H9 (cell line): ENCODE measurements at places on chromosomes 1 and 21.

- no peak for DNase-seq
Measured at GRCh38 chr1:220151454-220151853, 57.5 kb downstream of the IARS2 start.

GRCh38 chr1:7679159-7679872, 91.8 kb upstream of the VAMP3 start:
- DNase-seq = no peak

GRCh38 chr1:96025062-96025461, 696.5 kb upstream of the PTBP2 start:
- no peak for DNase-seq

- no peak for DNase-seq
Measured at GRCh38 chr1:184408580-184408979, 21.8 kb downstream of the C1orf21 start.

GRCh38 chr21:37263827-37264600, 3.1 kb downstream of the VPS26C start:
- DNase-seq = no peak

DNA sequence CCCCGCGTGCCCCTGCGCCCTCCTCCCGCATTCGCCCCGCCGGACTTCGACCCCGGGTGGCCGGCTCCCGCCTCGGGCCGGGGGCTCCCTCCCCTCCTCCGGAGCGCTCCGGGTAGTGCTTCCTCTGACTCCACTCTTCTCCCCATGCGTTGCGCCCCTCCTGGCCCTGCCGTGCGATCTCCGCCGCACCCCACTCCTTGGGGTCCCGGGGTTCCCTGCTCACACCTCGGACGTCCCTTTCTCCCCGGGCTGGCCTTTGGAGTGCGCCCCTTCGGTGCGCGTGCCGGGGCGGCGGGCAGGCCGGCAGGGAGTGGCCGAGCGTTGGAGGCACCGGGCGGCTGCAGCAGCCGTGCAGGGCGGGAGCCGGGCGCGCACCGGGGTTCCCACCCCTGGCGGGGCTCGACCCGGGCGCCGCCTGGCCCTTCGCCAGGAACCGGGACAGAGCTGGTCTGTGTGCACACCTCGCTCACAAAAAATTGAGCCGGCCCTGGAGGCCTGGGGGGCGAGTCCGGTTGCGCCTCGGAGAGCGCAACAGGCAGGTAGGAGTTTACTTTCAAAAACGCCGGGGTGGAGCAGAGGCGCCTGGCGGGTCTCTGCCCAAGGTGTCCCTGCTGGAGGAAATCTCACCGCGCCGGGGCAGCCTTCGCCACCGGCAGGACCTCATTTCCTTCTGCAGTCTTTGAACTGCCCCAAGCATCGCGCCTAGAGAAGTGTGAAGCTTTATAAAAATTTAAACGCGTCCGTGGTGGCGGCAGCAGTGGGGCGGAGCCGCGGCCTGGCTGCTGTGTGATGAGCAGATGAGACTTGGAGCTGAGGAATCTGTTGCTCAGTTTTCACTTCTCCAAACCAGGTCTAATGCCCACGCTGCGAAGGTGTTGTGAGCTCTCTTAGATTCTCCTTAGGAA, 650 bp downstream of the VANGL1 start:
- DNase-seq = peak; percentile 44

- DNase-seq = no peak
Measured at GRCh38 chr1:185821612-185822385, 87.6 kb downstream of the HMCN1 start.

DNA sequence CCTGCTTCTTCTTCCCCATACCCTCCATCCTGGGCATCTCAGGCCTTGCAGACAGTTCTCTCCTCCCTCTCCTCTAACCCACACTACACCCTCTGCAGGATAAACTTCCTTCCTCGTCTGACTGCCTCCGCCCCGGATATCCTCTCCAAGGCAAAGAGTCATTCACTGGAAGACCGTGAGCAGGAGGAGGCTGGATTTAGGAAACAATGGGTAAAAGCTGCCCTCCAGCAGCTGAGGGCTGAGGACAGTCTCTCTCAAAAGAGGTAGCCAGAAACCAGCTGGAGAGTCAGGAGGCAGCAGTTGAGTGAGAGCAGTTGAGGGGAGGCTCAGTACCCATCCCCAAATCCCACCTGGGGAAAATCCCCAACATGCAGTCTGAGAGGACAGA, 1.4 kb downstream of the CSRP1 start:
- peak; percentile 49 for DNase-seq

DNA sequence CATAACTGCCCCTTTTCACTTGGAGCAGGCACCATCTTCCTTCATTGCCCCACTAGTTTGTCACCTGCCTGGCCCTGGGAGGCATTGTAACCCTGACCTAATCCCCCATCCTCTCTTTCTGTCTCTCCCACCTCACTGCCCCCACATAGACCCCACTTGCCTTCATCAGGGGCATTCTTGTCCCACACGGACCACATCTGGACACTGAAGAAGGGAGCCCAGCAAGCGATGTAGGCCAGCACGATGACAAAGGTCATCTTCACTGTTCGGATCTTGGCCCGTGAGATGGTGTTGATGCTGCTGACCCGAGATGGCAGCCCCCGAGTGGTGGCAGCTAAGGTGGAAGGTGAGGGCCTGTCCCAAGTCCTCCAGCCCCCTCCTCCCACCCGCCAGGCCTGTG, 1.4 kb downstream of the AVPR1B start:
- no peak for DNase-seq

DNA sequence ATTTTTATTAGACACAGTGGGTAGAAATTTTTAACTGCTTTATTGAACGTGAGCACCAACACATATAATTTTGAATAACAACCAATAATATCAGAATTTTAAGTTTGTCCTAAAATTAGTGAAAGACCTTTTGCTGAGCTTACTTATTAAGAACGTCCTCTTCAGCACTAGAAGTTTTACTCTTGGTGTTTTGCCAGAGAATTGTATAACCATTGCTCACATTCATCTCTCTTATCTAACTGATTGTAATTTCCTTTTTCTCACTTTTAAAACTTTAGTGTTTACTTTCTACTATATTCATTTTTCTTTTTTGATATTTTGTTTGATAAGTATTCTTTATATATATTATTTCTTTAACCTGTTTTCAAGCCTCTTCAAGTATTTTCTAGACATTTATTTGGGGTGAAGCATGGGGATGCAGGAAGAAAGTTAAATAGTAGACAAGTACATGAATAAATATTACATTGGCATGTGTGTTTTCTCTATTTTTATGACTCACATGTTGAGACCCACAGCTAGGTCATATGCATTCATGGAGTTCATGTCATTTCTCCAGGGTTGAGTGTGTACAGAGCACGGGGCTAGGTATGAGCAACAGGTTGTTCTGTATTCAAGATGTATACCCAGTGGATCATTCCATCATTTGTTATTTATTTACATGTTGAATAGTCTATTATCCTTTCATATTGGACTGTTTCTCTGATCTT, 90.6 kb downstream of the ATP6V1G3 start:
- DNase-seq = no peak

- no peak for DNase-seq
Measured at GRCh38 chr1:35377555-35377954, 109.0 kb downstream of the ZMYM4 start.

DNA sequence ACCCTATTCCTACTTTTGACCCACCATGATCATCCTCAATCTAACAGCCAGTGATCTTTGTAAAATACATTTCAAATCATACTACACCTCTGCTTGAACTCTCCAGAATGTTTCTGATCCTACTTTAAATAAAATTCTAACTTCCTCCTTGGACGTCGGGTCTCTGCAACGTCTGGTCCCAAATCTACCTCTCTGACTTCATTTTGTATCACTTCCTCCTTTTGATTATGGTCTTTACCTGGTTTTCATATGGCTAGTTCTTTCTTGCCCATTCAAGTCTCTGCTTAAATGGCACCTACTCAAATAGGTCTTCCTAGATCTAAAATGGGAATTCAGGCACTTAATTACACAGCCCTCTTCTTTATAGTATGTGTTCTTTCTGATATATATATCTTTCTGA, 18.2 kb downstream of the PLPPR4 start:
- DNase-seq = no peak

- DNase-seq = no peak
Measured at GRCh38 chr1:239212811-239213220, 173.6 kb upstream of the CHRM3 start.

DNA sequence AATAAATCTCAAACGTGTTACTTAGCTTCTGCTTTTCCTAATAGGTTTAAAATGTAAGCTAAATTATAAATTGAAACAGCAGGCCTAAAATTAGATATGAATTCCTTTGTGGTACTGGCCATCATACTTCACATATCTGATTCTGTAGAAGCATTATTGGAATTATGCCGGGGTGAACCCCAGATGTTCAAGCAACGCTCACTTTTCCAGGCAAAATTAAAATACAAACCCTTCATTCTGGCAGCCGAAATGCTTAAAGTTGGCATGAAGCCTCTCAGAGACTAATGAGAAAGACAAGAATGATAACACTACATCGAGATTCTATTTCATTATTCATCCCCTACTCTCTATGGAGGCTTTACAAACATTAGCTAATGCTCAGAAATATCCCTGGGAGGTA, 1352.7 kb upstream of the ADGRL2 start:
- no peak for DNase-seq

DNA sequence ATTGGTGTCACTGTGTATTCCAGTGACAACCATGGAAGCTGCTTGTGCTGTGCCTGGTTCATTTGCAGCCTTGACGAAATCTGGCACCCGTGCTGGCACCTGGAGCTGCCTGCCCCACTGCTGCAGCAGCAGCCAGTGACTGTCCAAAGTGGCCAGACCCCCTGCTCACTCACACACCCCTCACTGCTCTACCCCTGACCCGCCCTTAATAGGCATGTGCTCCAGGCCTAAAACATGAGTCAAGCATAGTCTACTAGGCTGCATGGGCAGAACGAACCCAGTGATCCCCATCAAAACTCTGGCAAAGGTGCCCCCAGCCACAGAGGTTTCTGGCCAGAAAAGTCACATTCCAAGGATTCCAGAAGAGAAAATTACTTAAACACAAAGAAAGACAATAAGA, 7.7 kb downstream of the PRAMEF1 start:
- DNase-seq = no peak

DNA sequence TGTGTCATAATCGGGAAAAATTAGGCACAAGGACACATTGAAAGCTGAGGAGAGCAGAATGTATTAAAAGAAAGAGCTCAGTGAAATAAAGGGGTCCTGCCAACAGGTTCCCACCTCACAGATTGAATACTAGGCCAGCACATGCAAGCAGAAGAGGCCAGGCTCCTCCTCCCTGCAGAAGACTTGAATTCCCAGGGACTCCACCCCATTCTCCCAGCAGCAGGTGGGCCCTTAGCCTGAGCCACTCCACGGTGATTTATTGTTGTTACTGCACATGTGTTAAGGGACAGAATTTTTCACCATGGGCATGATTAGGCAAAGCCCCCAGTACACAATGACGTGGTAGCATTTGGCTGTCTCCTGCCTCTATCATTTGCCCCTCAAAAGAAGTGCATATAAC, 1844.7 kb downstream of the NCAM2 start:
- peak; percentile 32 for DNase-seq

- no peak for DNase-seq
Measured at GRCh38 chr21:25862112-25862511, 127.3 kb downstream of the GABPA start.

- DNase-seq = peak; percentile 72
Measured at GRCh38 chr1:167797015-167797414, 75.2 kb downstream of the MPZL1 start.

DNA sequence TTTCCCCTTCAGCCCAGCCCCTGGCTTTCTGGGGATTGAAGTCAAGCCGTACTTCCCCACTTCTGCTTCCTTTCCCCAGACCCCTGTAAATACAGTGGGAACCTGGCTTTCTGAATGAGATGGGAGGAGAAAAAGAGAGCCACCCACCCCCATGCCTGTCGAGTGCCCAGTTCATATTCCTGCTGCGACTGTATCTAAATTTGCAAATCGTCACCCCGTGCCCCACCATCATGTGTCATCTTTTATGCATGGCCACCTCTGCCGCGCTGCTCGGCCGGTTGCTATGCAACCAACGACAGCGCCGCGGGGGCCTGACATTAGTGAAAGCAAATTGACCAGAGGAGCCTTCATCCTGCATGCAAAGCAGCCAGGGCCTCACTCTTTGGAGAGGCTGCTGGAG, 143.0 kb downstream of the ELAVL4 start:
- peak; percentile 68 for DNase-seq
